ENCODE measurements at places on chromosomes 11 and 22.

GRCh38 chr11:2320568-2321310, 18.9 kb downstream of the TSPAN32 start:
- DNase-seq: no peak

GRCh38 chr22:37267661-37268413, 14.5 kb upstream of the CYTH4 start:
- DNase-seq: no peak

DNA sequence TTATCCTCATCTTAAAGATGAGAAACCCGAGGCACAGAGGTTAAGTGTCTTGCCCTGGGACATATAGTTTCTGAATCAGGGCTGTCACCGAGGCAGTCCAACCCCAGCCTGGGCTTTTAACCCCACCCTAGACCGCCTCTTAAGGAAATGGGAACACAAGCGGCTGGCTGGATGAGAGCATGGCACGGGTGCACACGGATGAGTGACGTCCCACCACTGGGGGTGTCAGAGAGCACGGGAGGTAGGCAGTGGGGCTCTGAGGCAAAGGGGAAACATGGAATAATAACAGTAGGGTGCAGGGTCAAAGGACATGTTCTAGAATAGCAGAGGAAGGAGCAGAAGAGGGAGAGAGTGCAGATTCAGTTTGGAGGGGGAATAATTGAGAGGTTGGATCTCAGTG, 22.3 kb downstream of the PPFIBP2 start:
- no peak for DNase-seq

DNA sequence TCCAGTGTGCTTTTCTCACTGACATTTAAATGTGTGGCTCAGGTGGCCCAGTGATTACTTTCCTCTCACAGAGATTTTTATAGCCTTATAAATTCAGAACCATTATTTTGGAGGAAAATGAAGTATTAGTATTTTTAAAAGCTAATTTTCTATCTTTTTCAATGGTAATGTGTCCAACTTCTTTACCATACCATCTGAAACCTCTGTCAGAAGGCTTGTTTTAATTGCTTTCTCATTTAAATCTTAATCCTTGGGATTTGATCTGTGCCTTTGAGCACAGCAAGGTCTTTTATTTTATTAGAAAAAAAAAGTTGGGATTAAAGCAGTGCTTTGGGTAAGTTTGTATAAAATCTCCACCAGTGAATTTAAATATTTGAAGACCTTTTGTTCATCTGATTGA, 452.3 kb upstream of the RAG2 start:
- DNase-seq: no peak

GRCh38 chr11:2793701-2794045, 91.9 kb downstream of the CDKN1C start:
- DNase-seq: no peak

- DNase-seq: no peak
Measured at GRCh38 chr11:2826679-2827056, 58.9 kb downstream of the CDKN1C start.

DNA sequence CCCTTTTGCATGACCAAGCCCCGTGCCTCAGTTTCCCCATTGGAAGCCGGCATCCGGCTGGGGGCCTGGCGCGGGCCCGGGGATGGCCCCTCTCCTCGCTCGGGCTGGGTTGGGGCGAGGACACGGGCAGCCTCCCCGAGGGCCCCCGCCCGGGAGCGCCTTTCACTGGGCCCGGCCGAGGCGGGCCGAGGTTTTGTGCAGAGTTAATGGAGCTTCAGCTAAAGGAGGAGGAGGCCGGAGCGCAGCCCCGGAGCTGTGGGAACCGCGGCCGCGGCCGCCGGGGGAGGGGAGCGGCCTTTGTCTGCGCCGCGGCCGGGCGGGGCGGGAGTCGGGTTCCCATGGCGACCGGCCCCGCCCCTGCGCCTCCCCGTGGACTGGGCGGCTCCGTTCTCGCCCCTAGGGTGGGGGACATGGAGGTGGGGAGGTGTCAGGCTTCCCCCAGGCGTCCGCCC, 1.4 kb upstream of the MAPK11 start:
- DNase-seq: no peak

- no peak for DNase-seq
Measured at GRCh38 chr11:64340671-64341335, 799 bp downstream of the CCDC88B start.

- DNase-seq: no peak
Measured at GRCh38 chr11:84524422-84525051, 1102.6 kb downstream of the DLG2 start.

DNA sequence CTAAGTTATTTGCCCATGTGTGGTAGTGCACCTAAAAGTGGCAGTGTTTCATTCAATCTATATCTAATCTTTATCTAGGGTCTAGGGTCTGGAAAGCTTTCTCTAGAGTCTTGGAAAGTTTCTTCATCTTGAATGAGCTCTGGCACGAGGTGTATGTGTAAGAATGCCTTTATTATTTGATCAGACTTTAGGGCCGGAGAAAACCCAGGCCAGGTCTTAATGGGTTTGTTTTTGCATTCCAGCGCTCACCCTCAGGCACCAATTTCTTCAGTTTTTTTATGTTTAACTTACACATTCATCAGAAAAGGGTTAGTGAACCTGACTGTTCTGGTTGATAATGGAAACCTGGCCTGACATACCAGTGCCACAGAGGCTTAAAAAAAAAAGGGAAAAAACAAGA, 68.3 kb upstream of the SLN start:
- DNase-seq: no peak

DNA sequence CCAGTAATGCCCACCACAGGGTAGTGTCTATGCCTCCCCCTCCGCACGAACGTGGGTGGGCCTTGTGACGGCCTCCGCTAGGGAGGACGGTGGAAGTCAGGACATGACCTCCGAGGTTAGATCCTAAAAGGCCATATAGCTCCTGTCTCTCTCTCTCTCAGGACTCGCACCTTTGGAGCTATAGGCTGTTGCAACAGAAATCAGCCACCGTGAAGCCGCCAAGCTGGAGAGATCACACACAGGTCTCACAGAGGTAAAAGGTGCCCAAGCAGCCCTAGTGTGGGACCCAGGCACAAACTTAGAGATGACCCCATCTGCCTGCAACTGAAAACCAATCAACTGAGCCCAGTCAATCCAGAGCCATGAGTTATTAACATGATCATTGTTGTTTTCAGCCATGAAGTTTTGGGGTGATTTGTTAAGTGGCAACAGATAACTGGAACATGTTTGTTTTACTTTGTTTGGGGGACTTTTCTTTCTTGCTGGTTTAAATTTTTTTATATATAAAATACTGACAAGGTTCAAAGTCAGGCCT, 7.4 kb upstream of the NAP1L4 start:
- DNase-seq: no peak

GRCh38 chr22:32466496-32466895, 2.2 kb upstream of the BPIFC start:
- no peak for DNase-seq

DNA sequence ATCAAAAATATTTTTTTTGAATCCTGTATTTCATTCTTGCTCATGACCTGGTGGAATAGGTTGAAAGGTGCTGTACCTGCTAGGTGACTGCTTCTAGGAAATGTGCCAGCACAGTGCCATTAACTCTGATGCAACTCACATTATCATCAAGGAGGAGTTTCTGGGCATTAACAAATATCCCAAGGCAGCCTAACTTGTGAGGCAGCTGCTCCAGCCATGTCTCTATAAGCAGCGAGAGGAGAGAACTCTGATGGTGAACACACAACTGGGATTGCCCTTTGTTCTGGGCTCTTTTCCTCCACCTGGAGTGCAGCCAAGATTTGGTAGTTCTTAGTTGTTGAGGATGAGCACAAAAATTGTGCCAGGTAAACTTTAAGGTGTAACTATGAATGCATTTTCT, 25.6 kb downstream of the HEPHL1 start:
- no peak for DNase-seq

DNA sequence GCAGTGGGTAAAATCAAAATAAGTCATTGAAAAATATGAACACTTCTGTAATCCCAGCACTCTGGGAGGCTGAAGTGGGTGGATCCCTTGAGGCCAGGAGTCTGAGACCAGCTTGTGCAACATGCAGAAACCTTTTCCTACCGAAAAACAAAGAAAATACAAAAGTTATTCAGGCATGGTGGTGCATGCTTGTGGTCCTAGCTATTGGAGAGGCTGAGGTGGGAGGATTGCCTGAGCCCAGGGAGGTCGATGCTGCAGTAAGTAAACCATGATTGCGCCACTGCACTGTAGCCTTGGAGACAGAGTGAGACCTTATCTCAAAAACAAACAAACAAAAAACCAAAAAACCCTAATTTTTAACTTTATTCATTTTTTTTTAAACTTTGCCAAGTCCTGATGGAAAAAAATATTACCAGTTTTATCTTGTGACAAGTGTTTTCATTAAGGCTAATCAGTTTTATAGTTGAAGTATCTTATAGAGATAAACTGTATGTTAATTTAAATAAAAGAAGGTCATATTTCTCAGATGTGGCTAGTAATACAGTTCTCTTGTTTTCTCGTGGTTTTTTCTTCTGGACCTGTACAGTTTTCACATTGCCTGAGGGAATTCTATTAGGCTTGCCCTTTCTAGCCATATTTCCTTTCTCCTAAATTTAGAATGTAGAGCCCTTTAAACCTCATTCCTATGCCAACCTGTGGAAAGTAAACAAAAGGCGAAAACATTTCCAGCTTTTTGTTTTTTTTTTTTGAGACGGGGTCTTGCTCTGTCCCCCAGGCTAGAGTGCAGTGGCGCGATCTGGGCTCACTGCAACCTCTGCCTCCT, 9.4 kb downstream of the HIPK3 start:
- DNase-seq: no peak

- peak; percentile 70 for DNase-seq
Measured at GRCh38 chr11:119361056-119361787, 14.7 kb upstream of the MFRP start.

GRCh38 chr11:120384476-120384875, 48.3 kb downstream of the ARHGEF12 start:
- DNase-seq: no peak

DNA sequence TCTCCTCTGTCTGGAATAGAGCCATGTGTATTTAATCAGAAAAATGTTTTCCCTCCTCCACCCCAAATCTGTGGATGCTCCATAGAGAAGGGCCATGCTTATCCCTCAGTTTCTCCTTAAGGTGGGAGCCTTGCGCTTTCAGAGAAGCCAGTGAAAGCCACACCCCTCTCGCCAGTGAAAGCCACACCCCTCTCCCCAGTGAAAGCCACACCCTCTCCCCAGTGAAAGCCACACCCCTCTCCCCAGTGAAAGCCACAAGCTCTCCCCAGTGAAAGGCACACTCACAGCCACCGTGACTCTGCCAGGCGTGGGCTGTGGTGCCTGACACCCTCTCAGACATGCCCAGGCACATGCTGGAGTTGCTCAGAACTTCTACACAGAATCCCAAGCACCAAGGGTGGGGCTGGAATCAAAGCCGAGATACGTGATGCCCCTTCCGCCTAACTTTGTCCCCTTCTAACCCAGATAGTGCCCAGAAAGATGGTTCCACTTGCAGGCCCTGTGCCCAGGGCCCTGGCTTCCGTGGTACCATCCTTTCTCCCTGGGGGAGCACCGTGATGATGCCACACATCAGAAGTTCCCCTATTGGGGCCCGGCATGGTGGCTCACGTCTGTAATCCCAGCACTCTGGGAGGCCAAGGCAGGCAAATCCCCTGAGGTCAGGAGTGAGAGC, 16.5 kb upstream of the PRR5 start:
- peak; percentile 15 for DNase-seq

DNA sequence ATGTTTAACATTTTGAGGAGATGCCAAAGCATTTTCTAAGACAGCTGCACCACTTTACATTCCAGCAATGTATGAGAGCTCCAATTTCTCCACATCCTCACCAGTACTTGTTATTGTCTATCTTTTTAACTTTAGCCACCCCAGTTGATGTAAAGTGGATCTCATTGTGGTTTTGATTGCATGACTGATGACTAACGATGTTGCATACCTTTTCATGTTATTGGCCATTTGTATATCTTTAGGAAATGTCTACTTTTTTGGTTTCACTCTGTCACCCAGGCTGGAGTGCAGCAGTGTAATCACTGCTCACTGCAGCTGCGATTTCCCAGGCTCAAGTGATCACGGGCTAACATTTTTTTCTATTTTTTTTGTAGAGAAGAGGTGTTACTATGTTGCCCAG, 8.9 kb downstream of the TTC28 start:
- no peak for DNase-seq

DNA sequence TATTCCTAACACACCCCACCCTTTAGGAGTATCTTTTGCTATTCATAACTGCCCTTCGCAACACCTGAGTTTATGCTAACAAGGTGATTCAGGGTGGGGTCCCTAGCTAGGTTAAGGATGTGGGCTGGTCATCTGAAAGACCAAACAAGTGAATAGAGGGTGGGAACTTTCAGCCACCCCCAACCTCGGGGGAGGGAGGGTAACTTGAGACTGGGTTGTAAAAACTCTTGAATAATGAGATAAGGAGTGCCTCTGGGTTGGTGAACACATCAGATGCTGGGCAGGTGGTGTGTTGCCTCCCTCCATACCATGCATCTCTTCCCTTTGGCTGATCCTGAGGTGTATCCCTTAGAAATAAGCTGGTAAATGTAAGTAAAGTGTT, 111.5 kb downstream of the SWAP70 start:
- no peak for DNase-seq

DNA sequence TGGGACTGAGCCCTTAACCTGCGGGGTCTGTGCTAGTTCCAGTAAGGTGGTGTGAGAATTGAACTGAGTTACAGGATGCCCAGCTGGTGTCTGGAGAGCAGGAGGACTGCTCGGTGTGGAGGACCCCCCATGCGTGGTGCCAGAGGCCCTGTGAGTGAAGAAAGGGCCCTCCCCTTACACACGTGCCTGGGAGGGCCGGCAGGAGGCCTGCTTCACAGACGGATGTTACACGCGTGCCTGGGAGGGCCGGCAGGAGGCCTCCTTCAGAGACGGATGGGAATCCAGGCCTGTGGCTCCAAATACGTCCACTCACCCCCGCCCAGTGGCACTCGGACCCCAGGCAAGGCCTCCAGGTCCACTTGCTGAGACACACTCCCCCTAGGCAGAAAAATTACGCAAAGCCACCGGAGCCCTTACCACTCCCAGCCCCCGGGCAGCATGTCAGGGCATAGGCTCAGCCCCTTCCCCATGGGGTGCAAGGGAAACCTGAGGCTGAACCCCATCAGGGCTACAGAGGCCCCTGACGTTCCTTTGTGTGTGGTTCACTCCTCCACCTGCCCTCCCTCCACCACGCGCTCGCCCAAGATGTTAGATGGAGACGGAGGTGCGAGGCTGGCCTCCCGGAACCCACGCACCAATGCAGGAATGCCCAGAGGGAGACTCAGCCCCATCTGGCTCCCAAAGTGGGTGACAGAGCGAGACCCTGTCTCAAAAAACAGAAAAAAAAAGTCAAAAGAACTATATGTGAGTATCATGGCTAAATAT, 227.8 kb downstream of the BRD1 start:
- no peak for DNase-seq
